GM03348 (cell line): ENCODE measurements at places on chromosomes 1 and 21.

DNA sequence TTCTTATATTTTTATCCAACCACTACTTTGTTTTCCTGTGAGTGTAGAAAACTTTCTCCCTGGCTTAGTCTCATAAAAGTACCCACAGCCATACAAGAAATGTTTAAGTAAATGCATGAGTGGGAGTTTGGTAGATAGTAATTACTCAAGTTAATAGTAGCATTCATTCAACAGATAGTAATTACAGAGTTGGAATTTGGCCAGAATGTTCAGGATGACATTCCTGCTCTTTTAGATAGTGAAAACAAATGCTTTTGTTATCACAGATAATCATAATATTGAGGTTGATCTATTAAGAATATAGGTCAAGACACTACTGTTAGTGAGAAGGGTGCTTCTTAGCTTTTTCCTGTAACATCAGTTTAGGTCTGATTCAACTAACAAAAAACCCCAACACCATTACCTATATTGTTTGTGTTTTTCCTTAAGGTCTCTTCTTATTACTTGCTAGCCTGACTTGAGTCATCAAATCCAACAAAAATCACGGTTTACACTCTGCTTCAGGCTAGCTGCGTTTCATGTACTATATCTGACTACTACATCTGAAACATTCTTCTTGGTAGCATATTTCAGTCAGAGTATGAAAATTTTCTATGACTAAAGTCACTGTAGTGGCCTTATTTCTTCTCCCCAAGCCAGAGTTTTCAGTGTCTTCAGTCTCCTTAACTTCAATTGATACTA lies 163.7 kb downstream of the HS2ST1 start:
- DNase-seq: no peak

GRCh38 chr21:35086357-35086756 lies 37.3 kb upstream of the RUNX1 start:
- peak; percentile 11 for DNase-seq

GRCh38 chr21:46092026-46092764 lies 5.7 kb upstream of the COL6A2 start:
- peak; percentile 93 for DNase-seq

- DNase-seq: no peak
These were observed 271.3 kb upstream of the B3GALT2 start for GRCh38 chr1:193457676-193458075.

- DNase-seq: no peak
These were observed 23.0 kb downstream of the ZBED6 start for GRCh38 chr1:203818399-203818798.

- DNase-seq: peak; percentile 74
These were observed 627 bp downstream of the CERS2 start for GRCh38 chr1:150973836-150974579.

- no peak for DNase-seq
These were observed 35.4 kb downstream of the PKP1 start for GRCh38 chr1:201318504-201319340.

DNA sequence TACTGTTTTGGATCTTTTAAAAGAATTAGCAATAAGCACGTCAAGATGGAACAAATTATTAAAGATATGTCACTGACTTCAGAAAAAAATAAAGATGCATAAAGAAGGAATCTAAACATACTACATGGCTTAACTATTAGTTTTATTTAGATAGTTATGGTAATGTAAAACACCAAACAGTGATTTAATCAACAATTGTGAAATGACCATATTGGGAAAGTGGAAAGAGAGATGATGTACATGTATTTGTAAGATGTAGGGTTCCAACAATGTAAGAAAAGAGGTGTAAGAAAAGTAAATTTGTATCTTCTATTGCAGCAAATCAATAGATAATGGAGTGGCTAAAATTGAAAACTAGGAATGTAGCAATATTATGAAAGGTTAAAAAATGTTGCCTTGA lies 6.4 kb upstream of the AIM2 start:
- DNase-seq: no peak

DNA sequence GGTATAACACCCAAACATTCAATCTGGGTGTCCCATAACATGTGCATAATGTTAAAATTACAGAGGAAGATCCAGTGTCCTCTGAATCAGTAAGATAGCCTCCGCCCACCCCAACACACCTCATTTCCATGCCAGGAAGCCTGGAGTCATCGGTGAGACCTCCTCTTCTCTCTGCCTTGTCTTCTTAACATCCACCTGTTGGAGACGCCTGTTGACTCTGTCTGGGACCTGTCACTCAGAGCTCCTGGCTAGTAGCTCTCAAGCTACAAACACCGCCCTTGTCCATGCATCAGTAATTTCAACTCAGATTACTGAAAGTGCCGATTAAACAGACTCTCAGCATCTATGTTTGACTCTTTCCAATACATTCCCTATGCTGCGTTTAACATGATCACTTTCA lies 27.4 kb downstream of the KCNJ15 start:
- no peak for DNase-seq

DNA sequence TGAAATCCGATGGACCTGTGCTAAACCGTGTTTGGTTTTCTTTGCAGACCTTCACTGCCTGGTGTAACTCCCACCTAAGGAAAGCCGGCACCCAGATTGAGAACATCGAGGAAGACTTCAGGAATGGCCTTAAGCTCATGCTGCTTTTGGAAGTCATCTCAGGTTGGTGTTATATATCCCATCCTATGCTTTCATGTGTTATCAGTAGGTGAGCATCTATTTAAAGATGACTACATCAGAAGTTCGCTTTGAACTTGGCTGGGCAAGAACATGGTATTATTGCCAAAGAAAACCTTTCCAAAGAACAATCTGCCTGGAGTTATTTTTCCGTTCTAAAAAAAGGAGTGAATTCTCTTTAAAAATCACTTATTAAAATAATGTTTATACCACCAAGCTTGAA lies 31.5 kb downstream of the ACTN2 start:
- DNase-seq: no peak

DNA sequence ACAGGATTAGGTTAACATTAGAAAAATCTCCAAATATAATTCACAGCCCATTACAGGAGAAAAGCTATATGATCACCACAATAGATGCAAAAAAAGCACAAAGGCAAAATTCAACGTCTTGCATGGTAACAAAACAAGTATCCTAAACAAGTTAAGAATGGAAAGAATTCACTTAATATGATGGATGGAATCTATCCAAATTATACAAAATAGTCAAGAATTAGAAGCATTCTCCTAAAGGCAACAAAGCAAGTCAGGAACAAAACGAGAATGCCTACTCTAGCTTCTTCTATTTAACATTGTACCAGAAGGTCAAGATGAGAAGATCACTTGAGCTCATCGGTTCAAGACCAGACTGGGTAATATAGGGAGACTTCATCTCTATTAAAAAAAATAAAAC lies 442.8 kb downstream of the SETD4 start:
- DNase-seq: no peak

GRCh38 chr1:198908995-198909394 lies 270.2 kb downstream of the PTPRC start:
- no peak for DNase-seq

GRCh38 chr1:102262994-102263393 lies 266.3 kb upstream of the OLFM3 start:
- DNase-seq: no peak
